Activated CD4-positive, alpha-beta T cell treated with anti-CD3 and anti-CD28 coated beads, Interleukin-2, amount 50 U/mL, for 4 hours (primary cell): ENCODE measurements at places on chromosomes 4 and X.

GRCh38 chr4:109007976-109008375 is 245.1 kb upstream of the ETNPPL start:
- DNase-seq: no peak

- DNase-seq: no peak
Measured at GRCh38 chrX:135973025-135973547, 702 bp downstream of the MMGT1 start.

GRCh38 chrX:45751156-45751555 is 550.5 kb upstream of the DIPK2B start:
- DNase-seq: no peak

DNA sequence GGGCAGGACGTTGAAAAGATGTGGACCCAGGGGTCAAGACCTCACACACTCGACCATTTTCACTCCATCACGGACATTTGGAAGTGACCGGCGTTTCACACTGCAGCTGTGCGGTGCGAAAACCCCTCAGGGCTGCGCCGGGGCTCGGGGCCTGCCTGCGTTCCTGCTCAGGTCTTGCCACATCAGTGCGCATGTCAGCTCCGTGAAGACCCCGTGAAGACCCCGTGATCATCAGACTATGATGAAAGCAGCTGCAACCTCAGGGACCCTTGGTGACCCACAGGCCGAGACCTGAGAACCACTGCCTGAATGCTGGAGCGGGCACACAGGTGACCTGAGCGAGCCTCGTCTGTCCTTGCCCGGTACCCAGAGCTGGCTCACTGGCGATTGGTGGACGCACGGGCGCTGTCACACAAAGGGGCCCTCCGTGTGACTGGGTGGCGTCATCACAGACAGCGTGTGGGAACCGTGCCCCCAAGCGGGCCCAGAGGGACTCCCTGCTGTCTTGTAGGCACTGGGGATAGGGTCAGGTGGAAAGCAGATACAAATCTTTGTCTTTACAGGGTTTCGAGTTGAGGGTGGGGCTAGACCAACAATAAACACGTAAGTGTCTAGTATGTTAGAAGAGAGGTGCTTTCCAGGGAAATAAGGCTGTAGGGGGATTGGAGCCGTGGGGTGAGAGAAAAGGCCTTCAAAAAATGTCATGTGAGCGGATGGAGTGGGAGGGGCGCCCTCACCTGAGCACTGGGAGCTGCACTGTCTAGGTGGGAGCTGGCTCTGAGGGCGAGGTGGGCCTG is 12.7 kb downstream of the MSANTD1 start:
- no peak for DNase-seq

- no peak for DNase-seq
Measured at GRCh38 chr4:138263247-138263816, 21.2 kb upstream of the SLC7A11 start.

GRCh38 chr4:78754872-78755271 is 21.3 kb upstream of the BMP2K start:
- no peak for DNase-seq

DNA sequence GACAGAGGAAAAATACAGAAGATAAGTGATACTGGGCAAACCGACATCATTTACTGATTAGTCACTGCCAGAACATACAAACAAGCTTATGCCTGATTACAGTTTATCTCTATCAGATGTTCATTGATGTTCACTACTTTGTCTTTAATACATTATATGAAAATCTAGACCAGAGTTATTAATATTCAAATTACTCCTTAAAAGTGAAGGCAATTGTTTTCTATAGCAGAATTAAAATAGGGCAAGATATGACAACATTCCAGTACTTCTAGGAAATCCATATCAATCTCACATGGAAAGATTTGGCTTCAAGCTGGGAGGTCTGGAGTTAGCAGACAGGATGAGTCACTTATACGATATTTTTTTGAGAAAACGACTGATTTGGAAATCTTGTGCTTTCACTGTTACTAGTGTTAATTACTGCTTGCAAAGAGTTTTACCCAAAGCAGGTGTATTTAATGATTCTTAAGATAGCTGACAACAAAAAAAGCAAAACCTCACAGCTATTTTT is 31.8 kb downstream of the HPGD start:
- DNase-seq: no peak

DNA sequence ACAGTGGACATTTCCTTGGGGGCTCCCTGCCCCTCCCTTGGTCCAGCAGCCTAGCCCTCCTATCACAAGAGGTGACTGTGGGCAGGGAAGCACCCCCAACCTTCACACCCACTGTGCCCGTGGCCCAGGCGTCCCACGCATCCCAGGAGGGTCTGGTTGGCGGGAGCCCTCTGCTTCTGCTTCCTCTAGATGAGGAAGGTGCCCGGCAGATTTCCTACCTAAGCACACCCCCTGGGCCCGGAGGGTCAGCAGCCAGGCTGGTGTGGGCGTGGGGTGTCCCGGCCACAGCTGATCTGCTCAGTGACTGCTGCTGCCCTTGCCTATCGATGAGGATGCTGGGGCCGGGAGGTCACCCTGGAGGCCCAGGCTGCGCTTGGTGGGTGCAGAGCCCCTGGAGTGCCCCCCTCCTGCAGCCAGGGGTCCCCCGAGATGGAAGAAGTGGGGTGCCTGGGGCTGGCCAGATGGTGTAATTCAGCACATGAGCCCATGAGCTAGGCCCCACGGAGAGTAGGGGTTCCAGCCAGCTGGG is 12.2 kb downstream of the SH3BP2 start:
- no peak for DNase-seq

- no peak for DNase-seq
Measured at GRCh38 chr4:72505314-72505744, 63.7 kb downstream of the ADAMTS3 start.

GRCh38 chr4:182518421-182518820 is 275.2 kb downstream of the TENM3 start:
- DNase-seq: no peak

DNA sequence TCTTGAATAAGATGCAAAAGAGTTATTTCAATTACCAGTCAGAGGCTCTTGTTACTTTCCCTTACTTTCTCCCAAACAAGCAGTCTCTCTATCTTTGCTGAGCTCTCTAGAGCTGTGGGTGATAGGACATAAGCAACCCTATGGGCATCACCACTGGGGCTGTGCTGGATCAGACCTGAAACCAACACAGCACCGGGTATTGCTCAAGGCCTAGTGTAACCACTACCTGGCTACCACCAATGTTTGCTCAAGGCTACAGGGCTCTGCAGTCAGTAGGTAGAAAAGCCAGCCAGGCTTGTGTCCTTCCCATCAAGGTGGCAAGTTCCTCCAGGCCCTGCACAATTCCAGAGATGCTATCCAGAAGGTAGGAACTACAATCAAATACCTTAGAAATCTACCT is 35.3 kb upstream of the AGTR2 start:
- DNase-seq: no peak

- no peak for DNase-seq
Measured at GRCh38 chr4:38654273-38654672, 9.7 kb upstream of the KLF3 start.
